Left ventricle myocardium inferior (tissue), 1 donor: ENCODE measurements at places on chromosomes 1 and 21. TPM values are rescaled to one million over a fixed set of nuclear protein-coding genes. Genes with fewer than 3 reads are reported as not detected.

GRCh38 chr1:85569737-85570404 is 10.7 kb upstream of the CCN1 start:
- DNase-seq = no peak

- DNase-seq = no peak
Observed at GRCh38 chr1:77542813-77543420, 139.5 kb downstream of the ZZZ3 start.

DNA sequence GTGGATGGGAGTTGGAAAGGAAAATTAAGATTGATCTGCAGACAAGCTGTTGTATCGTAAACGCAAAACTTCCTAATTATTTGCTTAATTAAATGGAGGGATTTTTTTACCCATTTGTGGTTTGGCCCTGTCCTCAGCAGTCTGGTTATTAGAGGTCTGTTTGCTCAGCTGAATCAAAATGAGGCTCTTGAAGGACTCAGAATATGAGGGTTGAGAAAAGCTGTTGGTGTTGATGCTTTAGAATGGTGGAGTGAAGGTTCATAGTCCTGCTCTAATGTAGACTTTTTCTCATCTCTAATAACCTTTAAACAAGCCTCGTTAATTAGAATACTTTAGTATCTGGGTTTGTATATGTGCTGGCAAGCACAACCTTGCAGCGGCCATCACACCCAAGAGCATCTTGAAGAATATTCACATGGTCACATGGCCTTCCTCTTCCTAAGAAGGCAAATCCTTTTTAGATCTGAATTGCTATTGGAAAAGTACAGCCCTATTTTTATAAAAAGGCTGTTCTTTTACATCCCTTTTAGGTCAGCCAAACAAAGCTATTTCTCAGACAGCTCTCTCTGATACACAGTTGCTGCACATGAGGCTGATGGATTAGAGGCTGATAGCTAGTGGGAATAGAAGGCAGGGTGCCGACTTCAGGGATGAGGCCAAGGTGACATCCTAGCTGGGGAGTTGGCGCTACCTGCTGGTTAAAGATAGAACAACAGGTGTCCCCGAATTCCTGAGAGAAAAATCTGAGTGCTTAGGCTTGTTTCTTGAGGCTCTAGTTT is 53.8 kb downstream of the MACF1 start:
- peak; percentile 51 for DNase-seq

DNA sequence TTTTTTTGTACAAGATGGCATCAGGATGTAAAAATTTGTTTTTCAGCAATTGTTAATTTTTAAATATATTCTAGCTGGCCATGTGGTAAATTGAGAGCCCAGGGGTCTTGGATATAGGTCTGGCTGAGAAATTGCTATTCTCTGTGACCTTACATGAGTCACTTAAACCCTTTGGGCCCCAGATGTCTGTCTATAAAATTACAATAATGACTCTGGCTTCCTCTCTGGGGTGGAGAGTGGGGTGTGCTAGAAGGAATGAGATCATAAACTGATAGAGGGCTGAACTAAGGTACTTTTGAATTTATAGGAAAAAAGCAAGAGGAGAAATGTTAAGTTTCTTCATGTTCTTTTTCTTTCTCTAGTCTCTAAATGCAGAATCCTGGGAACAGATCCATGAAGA is 12.4 kb upstream of the TCHH start:
- DNase-seq = no peak

DNA sequence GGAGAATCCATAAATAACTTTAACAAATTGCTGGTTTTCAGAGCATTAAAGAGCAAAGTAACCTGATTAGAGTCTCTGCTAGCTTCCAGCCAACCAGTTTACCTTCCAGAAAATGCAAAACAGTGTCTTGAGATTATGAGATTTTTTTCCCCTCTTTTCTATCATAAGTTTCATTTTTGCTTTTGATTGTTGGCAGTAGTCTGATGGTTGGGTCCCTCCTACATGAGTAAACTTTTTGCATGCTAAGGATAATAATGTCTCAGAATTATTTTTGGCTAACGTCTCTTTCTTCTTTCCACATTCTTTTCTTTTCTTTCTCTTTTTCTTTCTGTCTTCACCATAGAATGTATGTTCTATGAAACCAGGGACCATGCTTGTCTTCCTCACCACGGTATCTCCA is 6.3 kb upstream of the ADAMTS5 start:
- no peak for DNase-seq

DNA sequence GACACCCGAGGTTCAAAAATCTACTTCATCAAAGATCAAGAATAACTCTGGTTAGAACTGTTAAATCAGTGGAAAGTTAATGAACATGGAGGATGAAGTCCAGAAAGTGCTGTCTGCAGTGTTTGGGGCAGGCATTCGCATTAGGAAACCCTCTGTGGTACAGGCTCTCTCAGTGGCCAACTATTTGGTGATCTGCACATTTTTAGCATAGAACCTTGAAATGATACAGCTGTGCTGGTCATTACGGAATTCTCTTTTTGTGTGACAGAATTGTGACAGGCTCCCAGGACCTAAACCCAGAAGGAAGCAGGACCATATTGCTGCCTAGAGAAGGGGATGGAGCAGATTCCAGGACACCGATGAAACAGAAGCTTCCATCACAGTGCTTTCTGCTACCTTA is 89.0 kb downstream of the SLC45A1 start:
- DNase-seq = no peak

DNA sequence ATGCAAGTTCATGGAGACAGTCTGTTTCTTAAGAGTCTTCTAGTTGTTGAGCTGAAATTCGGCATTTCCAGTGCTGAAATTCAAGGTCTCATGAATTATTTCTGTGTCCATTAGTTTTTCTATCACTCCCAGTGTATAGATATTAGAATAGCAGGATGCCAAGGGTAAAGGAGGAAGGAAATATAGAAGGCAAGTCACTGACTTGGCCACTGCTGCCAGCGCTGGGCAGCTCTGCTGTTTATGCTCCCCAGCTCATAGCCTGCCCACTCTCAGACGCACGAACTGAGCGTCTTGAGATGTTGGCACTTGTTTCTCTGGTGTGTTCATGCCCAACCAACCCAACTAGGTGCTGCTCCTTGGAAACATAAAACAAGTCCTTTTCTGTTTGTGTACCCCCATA is 110.1 kb downstream of the SLC45A1 start:
- no peak for DNase-seq

GRCh38 chr1:15355968-15356625 is 53.6 kb upstream of the EFHD2 start:
- no peak for DNase-seq

DNA sequence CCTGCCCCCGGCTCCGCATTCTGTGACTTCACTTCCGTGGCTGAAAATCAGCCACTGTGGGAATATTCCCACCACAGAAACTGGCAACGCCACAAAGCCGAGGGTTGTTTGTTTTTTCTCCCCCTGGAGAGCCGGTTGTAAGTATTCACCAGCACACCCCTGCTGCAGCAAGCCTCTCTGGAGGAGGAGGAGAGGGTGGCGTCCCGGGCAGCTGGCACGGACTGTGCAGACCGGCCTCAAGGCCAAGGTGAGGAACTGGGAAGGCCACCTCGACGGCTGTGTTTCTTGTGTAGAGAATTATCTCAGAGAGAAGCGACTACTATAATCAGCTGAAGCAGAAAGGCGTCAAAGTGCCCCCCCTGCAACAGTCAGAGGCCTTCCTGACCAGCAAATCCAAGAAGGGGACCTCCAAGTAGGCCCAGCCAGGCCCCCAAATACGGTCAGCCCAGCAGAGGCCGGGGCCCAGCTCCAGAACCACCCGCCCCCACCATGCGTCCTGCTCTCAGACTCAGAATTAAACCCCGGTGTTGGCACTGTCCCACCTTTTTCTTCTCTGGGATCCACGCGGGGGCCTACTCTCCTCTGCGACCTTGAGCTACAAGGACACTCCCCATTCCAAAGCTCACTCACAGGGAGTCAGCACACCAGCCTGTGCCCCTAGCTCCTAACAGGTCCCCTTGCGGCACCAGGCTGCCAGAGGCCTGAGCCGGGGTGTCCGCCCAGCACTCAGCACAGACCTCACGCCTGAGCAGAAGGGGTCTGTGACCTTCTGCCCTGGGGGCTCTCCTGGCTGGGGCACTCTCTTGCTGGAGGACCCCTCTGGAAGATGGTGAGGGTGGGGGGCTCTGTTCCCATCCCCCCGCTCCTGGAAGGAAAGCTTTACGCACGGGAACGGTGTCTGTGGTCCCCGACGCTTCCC is 1.2 kb upstream of the SMIM1 start:
- no peak for DNase-seq

DNA sequence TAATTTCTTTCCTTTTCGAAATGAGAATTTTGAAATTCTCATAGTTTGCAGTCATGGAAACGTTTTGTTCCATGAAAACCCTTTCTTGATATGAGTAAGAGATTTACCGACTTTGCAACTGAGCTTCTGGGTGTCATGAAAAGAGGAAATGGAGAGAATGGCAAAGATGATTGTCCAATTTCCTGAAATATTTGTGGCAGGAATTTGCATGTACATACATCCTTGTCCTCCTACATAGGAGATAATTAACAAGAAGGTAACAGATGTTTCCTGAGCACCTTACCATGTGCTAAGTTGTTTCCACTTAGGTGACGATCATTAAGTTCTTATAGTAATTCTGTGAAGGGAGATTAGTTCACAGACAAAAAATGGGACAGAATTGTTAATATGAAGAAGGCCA is 170.7 kb downstream of the NEGR1 start:
- no peak for DNase-seq

DNA sequence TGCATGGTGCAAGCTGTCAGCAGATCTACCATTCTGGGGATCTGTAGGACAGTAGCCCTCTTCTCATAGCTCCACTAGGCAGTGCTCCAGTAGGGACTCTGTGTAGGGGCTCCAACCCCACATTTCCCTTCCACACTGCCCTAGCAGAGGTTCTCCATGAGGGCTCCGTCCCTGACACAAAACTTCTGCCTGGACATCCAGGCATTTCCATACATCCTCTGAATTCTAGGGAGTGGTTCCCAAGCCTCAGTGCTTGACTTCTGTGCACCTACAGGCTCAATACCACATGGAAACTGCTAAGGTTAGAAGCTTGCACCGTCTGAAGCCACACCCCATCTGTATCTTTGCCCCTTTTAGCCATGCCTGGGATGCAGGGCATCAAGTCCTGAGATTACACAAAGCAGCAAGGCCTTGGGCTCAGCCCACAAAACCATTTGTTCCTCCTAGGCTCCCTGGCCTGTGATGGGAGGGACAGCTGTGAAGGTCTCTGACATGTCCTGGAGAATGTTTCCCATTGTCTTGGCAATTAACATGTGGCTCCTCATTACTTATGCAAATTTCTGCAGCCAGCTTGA is 117.0 kb upstream of the NFIA start:
- DNase-seq = no peak

- no peak for DNase-seq
Observed at GRCh38 chr1:85375493-85375892, 89.5 kb downstream of the DDAH1 start.

DNA sequence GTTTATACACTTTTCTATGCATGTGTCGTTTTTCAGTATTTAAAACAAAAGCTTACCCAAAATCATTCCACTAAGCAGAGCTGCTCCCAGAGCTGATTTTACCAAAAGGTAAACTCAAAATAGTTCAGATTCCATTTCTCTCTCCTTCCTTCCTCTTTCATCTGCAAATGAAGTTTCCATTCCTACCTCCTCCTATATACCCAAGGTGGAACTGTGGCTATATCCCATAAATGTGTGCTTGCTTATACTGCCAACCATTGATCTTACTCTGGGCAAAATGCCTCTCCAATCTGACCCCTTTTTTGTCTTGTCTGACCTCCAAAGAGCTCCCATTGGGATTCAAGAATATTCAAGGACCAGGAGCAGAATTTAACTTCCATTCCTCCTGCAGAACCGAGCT is 9.5 kb downstream of the OLFML2B start:
- DNase-seq = no peak

DNA sequence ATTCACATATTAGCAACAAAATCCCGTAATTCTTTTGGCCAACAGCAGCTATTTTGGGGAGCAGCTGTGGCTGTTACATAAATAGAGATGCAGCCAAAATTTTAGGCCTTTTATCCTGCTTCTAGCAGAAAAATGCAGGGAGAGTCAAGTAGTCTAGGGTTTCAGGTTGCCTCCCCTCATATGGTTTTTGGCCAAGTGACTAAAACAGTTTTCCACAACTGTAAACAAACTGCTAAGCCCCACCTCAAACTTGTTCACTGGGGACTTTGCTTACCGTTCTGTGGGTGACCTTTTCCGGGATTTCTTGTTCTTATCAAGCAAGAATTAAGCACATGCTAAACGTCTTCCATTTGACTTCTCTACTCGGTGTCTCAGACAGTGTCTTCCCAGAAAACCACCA is 133.4 kb downstream of the EDEM3 start:
- no peak for DNase-seq

DNA sequence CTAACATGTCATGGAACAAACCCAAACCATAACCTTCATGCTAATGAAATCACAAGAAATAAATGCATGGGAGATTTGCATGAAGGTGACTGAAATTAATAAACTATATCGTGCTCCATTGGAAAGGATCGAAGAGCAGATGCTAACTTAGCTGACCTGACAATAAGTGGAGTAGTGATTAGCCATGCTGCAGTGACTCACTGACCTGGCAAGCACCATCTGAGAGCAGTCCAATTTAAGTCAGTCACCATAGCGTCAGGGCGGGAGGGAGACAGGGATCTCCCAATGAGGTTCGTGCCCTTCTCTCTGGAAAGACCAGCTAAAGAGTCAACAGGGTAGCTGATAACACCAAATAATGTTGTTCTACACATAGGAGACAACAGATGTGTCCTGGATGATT is 21.5 kb downstream of the OLIG2 start:
- no peak for DNase-seq

GRCh38 chr1:171126504-171126903 is 35.8 kb downstream of the FMO3 start:
- DNase-seq = peak; percentile 55

DNA sequence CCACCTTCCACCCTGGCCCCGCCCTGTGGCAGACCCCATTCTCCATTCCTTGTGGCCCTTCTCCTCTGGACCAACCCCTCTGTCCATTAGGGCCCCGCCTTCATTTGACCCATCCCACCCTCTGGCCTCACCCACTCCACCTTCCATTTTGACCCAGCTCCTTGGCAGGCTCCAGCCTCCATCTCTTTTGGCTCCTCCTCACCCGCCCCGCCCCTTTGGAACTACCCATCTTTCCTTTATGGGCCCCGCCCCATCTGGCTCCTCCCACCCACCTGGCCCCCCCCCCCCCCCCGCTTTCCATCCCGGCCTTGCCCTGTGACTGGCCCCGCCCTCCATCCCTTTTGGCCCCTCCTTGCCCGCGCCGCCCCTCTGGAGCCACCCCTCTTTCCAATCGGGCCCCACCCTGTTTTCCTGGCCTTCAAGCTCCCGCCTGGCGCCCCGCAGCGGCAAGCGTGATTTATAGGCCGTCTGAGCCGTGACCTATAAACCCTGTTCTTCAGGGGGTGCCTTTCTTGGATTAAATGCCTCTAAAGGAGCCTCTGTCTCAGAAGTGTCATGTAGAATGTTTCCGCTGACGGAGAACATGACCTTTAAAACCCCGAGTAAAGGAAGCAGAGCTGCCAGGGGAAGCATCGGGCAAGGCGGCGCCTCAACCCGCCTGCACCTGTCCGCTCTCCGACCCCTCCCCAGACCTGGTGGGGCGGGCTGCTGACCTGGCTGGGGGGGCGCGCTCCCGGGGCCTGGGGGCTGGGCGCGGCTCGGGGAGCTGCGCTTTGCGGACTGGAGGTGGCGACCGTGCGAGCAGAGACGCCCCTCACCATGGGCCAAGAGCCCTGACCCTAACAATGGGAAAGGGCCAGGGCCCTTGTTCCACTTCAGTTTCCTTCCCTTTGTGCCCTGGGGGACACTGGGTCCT is 178.0 kb downstream of the CAMTA1 start:
- DNase-seq = peak; percentile 48

LIPI gene
- total RNA-seq = not detected

CNIH3 gene
- total RNA-seq = 1.1 TPM

CFH gene
- total RNA-seq = 36.4 TPM

GJA8 gene
- total RNA-seq = not detected

ANGPTL3 gene
- not detected for total RNA-seq

PM20D1 gene
- total RNA-seq = 1.7 TPM

SPATA46 gene
- total RNA-seq = not detected

TNFRSF8 gene
- total RNA-seq = 0.82 TPM
